T-helper 1 cell treated with Interleukin-12 subunit alpha and Interleukin-12 subunit beta and Interleukin-4 antibody, amounts not matched to agents 30 ng/mL and 1 ng/mL, for 36 hours (primary cell): ENCODE measurements at places on chromosomes 7 and 10. TPM values are rescaled to one million over a fixed set of nuclear protein-coding genes. Genes with fewer than 3 reads are reported as not detected.

Gene SRRM3
- total RNA-seq, result 0.29 TPM in 1 of 2 replicates, not detected in the other

Gene FBXO24
- total RNA-seq, result 0.66 and 0.85 TPM in 2 replicates

Gene CEP55
- 47.8 and 49.4 TPM in 2 replicates for total RNA-seq

Gene OR2A42
- 0.05 and 0.07 TPM in 2 replicates for total RNA-seq

Gene MAGI2
- 0.05 and 0.07 TPM in 2 replicates for total RNA-seq

Gene PAPOLB
- total RNA-seq, result not detected in 2 replicates

Gene AMPH
- total RNA-seq, result not detected in 2 replicates

Gene PTN
- total RNA-seq, result not detected in 2 replicates

Gene GPR26
- total RNA-seq, result not detected in 2 replicates

Gene FAM25C
- total RNA-seq, result not detected in 2 replicates

Gene ZPBP
- total RNA-seq, result not detected in 2 replicates

Gene AEBP1
- total RNA-seq, result 6.1 and 9.0 TPM in 2 replicates

Gene SEPTIN7
- 219 TPM in 2 replicates for total RNA-seq

Gene SPDYE16
- 0.05 and 0.27 TPM in 2 replicates for total RNA-seq

Gene FEZF1
- total RNA-seq, result not detected in 2 replicates

Gene CPVL
- total RNA-seq, result 0.27 and 0.86 TPM in 2 replicates

Gene OR6B1
- not detected in 2 replicates for total RNA-seq

Gene GIMAP8
- total RNA-seq, result 54.3 and 54.5 TPM in 2 replicates

Gene FZD1
- total RNA-seq, result 0.68 and 0.76 TPM in 2 replicates

Gene SLC18A2
- not detected in 2 replicates for total RNA-seq

Gene HYAL4
- 0.51 TPM in 1 of 2 replicates, not detected in the other for total RNA-seq

Gene PLEKHA8
- total RNA-seq, result 7.1 TPM in 2 replicates

Gene MYH16
- total RNA-seq, result not detected in 2 replicates

Gene OIT3
- total RNA-seq, result not detected in 2 replicates

Gene NPY
- total RNA-seq, result not detected in 2 replicates

Gene SEMA3C
- total RNA-seq, result not detected in 2 replicates

Gene LRMDA
- total RNA-seq, result not detected in 2 replicates

Gene TEX47
- total RNA-seq, result not detected in 2 replicates

Gene ZNF37A
- total RNA-seq, result 24.3 and 25.8 TPM in 2 replicates

Gene TUBB8
- total RNA-seq, result not detected in 2 replicates

Gene CRPPA
- 0.63 and 1.1 TPM in 2 replicates for total RNA-seq

Gene ADGRA1
- not detected in 2 replicates for total RNA-seq

Gene ADAM8
- 290 and 302 TPM in 2 replicates for total RNA-seq

Gene PIP
- not detected in 2 replicates for total RNA-seq

Gene PRTFDC1
- total RNA-seq, result 0.27 and 1.0 TPM in 2 replicates

Gene CYP3A5
- total RNA-seq, result not detected in 2 replicates

Gene ADAM12
- total RNA-seq, result 0.07 and 0.17 TPM in 2 replicates

Gene MMP21
- total RNA-seq, result 0.24 and 0.27 TPM in 2 replicates

Gene CCDC146
- 11.6 and 14.3 TPM in 2 replicates for total RNA-seq

Gene ZNF117
- 6.5 and 6.8 TPM in 2 replicates for total RNA-seq

Gene CALHM3
- total RNA-seq, result 0.20 TPM in 1 of 2 replicates, not detected in the other

Gene LEP
- total RNA-seq, result not detected in 2 replicates

Gene PNLIPRP3
- not detected in 2 replicates for total RNA-seq

Gene C10orf95
- total RNA-seq, result 0.20 TPM in 1 of 2 replicates, not detected in the other

Gene TFPI2
- total RNA-seq, result not detected in 2 replicates

Gene RADIL
- total RNA-seq, result 0.15 TPM in 1 of 2 replicates, not detected in the other
